Smooth muscle cell of the pulmonary artery (primary cell): ENCODE measurements at places on chromosomes 12 and 14. TPM values are rescaled to one million over a fixed set of nuclear protein-coding genes. Genes with fewer than 3 reads are reported as not detected.

Gene ADCY6
- total RNA-seq: 107 and 144 TPM in 2 replicates

Gene E2F7
- total RNA-seq: 16.7 and 56.5 TPM in 2 replicates

Gene GPRC5D
- 0.13 TPM in 1 of 2 replicates, not detected in the other for total RNA-seq

Gene INSM2
- total RNA-seq: not detected in 2 replicates

Gene STYK1
- 0.53 and 2.3 TPM in 2 replicates for total RNA-seq
